CD4-positive, alpha-beta T cell treated with Interleukin-17A for 4 hours (primary cell): ENCODE measurements at places on chromosomes 3 and 15.

DNA sequence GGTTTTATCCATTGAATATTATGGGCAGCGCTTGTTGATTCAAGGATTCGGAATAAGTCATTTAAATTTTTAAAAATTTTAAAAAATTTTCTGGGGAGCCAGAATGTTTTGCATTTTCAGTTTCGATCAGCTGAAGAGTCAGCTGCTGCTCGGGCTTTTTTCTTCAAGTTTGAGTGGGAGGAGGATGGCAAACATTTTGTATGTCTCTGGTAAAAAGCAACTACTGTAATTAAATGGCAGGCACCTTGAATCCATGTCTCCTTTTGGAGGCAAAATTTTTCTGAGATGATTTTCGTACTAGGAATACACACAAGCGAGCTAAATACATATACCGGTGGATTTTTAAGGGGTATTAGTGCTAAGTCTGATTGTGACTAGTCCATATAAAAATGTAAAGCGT, 612 bp downstream of the C3orf38 start:
- no peak for DNase-seq

DNA sequence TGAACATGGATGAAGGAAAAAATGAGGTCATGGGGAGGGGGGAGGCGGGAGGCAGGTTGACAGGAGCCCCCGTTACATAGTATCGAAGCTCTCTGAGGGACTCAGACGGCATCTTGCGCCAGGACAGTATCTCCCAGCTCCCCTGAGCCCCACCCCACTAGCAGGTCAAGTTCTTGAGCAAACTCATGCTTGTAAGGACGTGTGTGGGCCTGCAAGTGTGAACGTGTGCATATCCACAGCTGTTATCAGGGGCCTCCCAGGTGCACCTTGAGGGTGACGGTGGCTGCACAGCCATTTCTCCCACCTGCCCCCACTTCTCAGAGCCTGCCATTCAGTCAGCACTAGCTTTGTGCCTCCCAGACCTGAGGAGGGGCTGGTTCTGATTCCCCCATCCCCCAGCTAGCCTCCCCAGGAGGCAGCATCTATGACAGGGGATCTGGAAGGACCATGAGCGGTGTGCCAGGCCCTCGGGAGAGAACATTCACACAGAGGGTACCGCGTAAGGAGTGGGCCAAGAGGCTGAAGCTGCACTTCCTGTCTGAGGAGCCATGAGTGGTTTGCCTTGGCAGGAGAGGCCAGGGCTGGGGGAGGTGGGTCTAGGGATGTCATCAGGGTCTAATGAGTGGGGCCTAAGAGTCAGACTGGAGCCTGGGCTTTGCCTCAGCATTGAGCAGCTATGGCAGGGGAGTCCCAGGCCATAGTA, 2.9 kb downstream of the SEMA3F start:
- no peak for DNase-seq

DNA sequence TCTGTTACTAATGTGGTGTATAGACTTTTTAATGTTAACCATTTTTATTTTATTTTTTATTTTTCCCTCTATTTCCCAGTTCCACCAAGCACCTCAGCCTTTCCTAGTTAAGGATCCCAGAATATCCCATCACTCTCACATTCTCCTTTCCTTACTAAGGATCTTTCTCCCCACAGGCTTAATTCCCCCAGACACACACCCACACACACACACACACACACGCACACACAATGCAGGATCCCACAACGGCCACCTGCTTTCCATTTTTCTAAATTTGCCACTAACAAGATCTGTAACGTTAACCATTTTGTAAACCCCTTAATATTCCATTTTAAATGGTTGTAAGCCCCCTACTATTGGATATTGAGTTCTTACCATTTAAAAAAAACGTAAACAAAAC, 404.1 kb downstream of the ZIC1 start:
- DNase-seq: no peak

- no peak for DNase-seq
These were observed 6.3 kb upstream of the CCR4 start for GRCh38 chr3:32945136-32945535.

- DNase-seq: no peak
These were observed 15.6 kb upstream of the CERS3 start for GRCh38 chr15:100544338-100544841.

- peak; percentile 87 for DNase-seq
These were observed at the start of gene C15orf62 for GRCh38 chr15:40769274-40770146. Gene C15orf62 (plus strand): TSS chr15:40769980. CDS start chr15:40770496, 516 bp downstream.

DNA sequence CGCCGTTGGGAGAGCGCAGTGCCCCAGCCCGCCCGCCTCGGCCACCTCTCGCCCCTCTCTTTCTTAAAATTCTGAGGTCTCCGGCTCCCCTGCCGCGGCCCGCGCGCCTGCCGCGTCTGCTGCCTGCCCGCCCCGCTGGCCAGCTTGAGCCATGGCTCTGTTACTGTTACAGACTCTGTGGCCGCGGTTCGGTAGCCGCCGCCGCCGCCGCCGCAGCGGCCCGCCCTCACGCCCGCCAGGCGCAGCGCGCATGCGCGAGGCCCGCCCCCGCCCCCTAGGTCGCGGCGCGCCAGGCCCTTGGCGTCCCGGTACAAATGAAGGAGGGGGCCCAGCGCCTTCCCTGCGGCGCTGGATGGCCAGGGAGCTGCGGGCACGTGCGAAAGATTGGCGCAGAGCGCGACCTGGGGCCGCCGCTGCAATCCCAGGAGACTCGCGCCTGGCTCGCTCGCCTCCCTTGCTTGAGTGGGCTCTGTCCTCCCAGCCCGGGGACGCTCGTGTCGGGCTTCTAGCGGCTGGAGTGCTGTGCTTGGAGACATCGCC, at the start of gene ONECUT1:
TSS of gene ONECUT1 (minus strand) at position 168 of the 540 bp plus-strand sequence. CDS start 452 bp downstream, outside the sequence.
- peak; percentile 58 for DNase-seq

- DNase-seq: no peak
These were observed 132.5 kb downstream of the DLG1 start for GRCh38 chr3:197165890-197166289.

DNA sequence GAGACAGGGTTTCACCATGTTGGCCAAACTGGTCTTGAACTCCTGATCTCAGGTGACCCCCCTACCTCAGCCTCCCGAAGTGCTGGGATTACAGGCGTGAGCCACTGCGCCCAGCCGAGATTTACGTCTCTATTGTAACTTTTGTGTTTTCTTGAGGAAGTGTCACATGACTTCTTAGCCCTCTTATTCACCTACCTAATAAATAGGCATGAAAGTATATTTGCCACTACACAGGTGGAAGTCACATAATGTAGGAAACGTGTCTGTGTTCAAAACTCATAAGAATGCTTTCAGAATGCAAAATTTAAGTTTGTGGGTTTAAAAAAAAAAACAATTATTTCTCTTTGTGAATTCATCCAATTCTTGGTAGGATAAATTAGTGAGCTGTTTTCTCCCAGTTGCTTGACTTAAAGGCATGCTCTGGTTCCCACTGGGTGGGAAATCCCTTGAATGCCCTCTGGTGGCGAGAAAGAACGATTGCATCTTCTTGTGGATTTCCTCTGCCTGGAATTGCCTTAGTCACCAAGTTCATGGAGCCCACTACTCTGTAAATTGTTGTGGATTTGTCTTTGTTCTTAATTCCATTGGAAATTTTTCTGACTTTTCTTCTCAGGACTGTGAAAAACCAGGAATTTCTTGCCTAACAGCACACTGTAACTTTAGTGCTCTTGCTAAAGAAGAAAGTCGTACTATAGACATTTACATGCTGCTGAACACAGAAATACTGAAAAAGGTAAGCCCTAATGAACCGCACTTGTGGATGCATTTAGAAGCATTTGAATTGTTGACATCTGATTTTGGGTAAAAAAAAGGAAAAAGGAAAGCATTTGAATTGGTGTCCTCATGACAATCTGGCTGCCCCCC, 82.2 kb upstream of the CTDSPL start:
- peak; percentile 10 for DNase-seq

DNA sequence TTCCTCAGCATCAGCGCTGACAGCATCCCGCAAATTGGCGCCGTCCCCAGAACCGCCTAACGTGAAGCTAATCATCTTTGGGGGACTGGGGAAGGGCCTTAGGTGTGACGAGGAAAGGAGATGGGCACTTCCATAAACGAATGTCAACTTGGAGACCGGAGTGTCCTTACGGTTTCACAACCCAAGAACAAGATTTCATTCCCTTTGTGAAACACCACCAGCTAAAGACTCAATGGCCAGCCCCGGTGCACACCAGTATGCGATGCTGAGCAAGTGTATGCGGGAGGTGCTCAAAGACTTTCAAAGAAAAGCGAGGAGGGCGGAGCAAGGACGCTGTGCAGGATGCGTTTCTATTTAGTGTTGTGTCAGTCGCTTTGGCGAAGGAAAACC, 759 bp upstream of the TTBK2 start:
- DNase-seq: peak; percentile 65

DNA sequence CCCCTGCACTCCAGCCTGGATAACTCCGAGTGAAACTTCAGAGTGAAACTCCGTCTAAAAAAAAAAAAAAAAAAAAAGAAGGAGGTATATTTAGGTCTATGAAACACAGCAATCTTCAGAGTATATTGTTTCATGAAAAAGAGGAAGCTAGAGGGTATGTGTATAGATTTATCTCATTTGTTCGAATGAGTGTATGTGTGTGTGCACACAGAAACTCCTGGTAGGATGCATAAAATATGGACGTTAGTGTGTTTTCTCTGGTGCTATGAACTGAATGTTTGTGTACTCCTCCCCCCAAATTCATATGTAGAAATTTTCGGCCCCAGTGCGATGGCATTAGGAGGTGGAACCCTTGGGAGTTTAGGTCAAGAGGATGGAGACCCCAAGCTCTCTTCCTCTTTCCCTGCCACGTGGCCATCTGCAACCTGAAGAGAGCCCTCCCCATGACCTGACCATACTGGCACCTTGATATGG, 98.6 kb upstream of the KLF13 start:
- DNase-seq: no peak

DNA sequence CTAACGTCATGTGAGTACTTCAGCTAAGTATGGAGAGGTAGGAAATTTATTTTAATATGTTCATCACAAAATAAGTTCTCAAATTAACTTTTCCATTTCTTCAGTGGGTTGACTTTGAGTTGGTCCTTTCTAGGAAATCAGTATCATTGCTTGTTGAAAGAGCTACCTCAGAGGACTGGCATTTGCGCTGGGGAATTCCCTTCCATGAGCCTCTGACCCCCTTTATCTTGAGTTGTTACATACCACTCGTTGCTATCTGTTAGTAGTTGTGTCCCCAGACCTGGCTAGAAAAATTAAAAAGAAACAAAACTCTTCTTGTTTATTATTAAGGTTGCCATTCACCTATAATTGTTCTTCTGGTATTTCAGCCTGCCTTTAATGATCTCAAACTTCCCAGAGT, 96.8 kb upstream of the ROBO2 start:
- DNase-seq: no peak

DNA sequence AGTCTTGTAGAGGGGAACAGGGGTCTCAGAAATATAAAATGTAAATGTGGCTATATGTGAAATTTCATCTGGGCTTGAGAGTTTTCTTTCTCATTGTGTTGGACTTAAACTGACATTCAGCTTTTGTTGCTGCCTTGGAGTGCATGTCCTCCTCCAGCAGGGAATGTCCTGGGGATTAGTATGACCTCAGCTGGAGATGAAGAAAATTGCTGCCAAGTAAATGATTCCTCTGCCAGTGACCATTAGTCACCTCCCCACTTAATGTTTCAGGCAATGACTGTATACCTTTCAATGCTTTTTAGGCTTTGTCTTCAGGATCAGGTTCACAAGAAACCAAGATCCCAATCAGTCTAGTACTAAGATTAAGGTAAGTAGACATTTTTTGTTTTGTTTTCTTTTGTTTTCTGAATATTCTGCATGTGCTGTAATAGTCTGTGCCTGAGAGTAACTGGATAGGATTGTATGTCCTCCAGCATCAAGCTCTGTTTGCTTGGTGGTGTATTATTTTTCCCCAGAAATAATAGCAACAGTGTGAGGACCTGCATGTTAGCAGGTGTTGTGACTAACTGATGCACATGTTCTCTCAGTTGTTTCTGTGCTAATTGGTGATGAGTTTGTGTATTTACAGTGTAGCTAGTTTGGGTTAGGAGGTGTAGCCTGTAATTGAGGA, 18.1 kb upstream of the SLC22A13 start:
- no peak for DNase-seq

DNA sequence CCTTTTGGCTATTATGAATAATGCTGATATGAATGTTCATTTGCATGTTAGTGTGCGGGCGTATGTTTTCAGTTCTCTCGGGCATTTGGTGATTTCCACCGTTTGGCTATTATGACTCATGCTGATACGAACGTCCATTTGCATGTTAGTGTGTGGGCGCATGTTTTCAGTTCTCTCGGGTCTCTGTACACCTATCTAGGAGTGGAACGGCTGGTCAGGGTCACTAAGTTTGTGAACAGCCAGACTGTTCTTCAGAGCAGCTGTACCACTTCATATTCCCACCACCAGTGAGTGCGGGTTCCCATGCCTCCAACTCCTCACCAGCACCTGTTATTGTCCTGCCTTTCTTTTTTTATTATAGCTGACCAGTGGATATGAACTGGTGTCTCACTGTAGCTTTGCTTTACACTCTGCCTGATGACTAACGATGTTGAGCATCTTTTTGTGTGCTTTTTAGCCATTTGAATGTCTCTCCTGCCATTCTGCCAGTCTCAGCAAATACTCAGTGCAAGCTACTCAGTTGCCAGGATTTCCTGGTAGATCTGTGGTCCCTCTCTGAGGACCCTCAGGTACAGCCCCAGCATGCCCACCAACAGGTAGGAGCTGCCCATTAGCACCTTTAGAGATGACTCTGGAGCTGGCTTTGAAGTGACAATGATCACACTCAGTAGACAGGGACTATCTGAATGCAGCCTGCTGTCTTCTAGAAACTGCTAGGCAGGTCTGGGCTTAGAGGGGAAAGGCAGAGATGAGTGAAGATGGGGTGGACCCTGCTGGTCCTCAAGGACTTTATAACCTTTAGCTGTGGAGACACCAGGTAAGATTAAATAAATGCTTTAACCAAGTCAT, 141.1 kb downstream of the XXYLT1 start:
- no peak for DNase-seq

DNA sequence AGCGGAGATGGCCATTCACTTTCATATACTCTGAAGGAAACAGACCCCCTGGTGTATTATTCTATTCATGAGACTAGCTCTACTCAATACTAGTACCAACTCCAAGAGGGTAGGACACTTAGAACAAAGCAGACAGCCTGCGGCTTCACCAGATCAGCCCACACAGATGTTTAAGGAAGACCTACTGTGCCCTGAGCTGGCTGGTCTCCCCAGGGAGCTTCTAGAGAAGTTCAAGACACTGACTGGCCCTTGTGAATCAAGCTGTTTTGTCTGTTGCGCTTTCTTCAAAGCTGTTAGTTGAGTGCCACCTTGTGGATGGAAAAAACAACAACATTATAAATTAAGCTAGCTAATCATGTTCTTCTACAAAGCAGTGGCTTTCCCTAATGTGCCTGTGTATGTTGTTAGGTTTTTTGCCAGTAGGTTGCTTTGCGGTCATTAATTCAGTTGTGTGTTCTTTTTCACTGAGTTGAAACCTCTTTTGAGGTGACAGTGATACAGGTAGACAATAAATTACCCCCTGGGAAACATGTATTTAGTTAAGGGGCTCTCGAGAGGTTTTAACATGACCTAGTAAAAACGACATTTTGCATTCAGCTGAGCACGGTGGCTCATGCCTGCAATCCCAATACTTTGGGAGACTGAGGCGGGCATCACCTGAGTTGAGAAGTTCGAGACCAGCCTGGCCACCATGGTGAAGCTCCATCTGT, 64.2 kb upstream of the MYZAP start:
- DNase-seq: no peak

- no peak for DNase-seq
These were observed 29.5 kb upstream of the TMEM115 start for GRCh38 chr3:50388720-50389413.
